ENCODE measurements at places on chromosomes 5 and 9.
A peak's percentile ranks its signal among the peaks of the same experiment; 100 is the strongest.

- no peak for DNase-seq
These were observed 15.3 kb downstream of the PLPP7 start for GRCh38 chr9:131304676-131305355.

DNA sequence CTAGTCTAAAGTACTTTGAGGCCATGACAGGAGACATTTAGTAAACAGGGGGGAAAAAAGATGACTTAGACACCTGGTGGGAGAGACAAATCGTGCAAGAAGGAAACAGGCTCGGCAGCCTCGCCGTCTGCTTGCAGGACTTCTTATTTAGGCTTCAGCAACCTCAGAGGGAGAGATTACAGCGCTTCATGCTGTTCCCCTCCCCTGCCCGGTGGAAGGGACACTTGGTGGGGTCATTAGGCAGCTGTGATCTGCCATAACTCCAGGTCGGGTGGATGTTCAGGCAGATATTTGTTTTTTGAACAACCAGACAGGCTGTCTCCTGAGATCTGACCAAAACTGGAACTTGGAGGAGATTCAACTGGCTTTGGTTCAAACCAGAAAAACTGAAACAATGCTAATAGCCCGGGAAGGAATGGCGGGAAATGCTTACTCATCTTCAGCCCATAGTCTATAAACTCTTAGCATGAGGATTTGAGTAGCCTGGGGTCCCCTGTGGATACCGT is 38.1 kb upstream of the CD180 start:
- DNase-seq: no peak

GRCh38 chr5:172383191-172383802 is 71.0 kb downstream of the SH3PXD2B start:
- no peak for DNase-seq

- DNase-seq: no peak
These were observed 150.4 kb upstream of the ERCC6L2 start for GRCh38 chr9:95725045-95725444.

DNA sequence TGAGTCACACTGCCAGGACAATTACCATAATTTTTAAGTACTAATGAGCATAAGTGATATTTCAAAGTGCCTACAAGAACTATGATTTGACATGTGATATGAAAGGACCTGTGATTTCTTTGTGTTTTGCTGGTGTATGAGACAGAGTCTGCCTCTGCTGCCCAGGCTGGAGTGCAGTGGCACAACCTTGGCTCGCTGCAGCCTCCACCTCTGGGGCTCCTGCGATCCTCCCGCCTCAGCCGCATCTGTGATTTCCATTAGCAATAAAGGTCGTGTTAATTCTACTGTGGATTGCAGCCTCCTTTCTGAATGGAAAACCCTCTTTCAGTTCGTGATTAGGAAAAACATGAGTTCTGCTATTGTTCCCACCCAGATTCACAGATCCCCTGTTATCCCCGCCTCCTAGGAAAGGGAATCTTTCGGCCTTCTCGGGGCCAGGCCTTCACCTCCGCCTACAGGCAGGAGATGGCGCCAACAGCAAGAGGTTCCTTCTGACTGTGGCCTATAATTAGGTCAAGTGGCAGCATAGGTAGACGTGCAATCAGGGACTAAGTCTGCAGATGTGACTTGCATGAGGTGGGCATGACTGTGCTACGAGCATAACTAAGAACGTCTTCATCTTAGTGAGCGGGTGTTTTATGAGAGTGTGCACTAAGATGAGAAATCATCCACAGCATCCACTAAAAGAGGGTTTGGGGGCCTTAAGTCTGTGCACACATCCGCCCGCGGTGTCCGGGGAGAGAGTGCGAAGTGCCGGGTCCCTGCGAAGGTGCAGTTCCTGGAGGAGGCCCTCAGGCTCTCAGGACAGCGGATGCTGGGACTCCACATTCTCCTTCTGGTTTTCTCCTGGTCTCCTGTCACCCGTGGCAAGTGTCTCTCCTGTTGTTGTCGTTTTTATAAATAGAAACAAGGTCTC is 23.1 kb downstream of the TRIM7 start:
- peak; percentile 73 for DNase-seq

DNA sequence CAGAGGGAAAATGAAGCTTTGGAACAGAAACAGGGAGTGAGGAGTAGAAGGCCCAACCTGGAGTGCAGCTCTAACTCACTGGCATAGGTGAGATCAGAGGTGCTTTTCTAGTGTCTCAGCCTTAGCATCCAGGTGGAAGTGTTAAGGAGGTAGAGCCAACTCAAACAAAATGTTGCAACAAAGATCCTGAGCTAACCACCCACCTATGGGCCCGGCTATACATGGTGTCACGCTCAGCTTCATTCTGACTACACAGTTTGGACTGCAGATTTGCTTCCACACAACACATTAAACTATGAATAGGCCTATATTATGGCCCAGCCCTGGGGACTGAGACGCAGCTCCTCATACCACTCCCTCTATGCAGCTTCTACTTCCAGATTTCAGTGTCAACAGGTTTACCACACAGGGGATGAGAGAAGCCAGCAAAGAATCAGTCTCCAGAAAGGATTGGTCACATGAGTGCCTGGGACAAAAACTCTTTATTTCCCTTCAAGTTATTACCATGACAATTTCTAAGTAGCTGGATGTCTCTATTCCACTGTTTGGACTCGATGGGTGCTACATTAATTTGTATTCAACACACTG is 9.0 kb downstream of the C5orf63 start:
- DNase-seq: no peak

- no peak for DNase-seq
These were observed 297.8 kb upstream of the NR4A3 start for GRCh38 chr9:99523838-99524237.

DNA sequence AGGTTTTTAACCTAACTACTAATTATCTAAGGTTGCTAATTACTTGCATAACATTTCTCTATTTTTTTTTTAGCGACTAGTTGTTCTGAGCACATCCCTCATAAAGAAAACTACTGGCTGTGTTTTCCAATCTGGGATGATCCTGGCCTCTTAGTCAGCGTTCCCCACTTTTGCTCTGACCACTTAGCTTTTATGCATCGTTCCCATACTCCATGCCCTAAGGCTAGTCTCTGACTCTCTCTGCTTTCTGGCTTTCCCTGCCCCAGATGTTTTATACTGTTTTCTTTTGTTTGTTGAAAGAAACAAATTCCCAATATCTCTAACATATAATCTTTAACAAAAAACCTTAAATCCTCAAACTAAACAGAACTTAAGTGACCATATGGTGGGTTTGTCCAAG is 217.9 kb downstream of the SPATA31D1 start:
- no peak for DNase-seq

All from hematopoietic multipotent progenitor cell treated with erythropoietin and hydrocortisone succinate and interleukin-3 and kit ligand, for 17 days (in vitro differentiated cells).